ENCODE measurements at places on chromosomes 5 and 9.

DNA sequence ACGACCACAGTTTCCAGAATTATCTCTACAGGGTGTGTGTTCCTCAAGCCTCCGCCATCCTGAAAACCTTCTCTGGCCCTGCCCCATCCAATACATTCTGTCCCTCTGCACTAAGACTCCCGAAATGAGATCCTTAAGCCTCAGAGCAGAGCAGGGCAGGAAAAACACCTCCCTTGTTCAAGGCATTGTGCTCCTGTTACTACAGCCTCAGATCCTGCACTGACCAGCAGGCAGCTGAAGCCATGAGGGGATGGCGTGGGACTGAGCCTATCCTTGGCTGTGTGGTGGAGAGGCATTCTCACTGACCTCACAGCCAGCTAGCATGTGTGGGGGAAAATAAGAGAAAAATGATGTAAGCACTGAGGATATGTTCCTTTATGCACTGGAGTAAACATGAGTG is 106.7 kb upstream of the PHYKPL start:
- DNase-seq = no peak

DNA sequence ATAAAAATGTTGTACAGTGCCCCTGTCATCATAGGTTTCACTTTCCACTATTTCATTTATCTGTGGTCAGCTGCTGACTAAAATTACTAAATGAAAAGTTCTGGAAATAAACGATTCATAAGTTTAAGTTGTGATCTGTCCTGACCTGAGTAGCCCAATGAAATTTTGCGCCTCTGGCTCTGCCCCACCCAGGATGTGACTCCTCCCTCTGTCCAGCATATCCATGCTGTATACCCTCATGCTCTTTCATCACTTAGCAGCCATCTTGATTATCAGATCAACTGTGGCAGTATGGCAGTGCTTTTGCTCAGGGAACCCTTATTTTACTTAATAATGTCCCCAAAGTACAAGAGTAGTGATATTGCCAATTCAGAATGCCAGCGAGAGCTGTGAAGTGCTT is 97.3 kb downstream of the STARD4 start:
- DNase-seq = no peak

DNA sequence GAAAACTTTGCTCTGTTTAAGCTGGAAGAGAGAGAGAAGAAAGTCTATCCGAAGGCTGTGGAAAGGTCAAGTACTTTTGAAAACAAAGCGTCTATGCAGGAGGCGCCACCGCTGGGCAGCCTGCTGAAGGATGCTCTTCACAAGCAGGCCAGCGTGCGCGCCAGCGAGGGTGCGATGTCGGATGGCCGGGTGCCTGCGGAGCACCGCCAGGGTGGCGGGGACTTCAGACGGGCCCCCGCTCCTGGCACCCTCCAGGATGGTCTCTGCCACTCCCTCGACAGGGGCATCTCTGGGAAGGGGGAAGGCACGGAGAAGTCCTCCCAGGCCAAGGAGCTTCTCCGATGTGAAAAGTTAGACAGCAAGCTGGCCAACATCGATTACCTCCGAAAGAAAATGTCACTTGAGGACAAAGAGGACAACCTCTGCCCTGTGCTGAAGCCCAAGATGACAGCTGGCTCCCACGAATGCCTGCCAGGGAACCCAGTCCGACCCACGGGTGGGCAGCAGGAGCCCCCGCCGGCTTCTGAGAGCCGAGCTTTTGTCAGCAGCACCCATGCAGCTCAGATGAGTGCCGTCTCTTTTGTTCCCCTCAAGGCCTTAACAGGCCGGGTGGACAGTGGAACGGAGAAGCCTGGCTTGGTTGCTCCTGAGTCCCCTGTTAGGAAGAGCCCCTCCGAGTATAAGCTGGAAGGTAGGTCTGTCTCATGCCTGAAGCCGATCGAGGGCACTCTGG is 32.6 kb downstream of the CD180 start:
- DNase-seq = no peak

GRCh38 chr9:79524266-79524665 is 47.5 kb upstream of the TLE4 start:
- peak; percentile 17 for DNase-seq

GRCh38 chr5:172607213-172607793 is 33.8 kb upstream of the NEURL1B start:
- no peak for DNase-seq

- no peak for DNase-seq
Measured at GRCh38 chr9:120001536-120001935, 578.4 kb downstream of the CDK5RAP2 start.

DNA sequence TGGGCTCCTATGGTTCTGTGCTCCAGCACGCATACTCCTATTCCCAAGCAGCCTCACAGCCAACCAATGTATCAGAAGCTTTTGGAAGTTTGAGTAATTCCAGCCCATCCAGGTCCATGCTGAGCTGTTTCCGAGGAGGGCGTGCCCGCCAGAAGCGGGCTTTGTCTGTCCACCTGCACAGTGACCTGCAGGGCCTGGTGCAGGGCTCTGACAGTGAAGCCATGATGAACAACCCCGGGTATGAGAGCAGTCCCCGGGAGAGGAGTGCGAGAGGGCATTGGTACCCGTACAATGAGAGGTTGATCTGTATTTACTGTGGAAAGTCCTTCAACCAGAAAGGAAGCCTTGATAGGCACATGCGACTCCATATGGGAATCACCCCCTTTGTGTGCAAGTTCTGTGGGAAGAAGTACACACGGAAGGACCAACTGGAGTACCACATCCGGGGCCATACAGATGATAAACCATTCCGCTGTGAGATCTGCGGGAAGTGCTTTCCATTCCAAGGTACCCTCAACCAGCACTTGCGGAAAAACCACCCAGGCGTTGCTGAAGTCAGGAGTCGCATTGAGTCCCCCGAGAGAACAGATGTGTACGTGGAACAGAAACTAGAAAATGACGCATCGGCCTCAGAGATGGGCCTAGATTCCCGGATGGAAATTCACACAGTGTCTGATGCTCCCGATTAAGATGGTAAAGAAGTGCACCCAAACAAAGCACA is 19.9 kb downstream of the ZBTB34 start:
- no peak for DNase-seq

DNA sequence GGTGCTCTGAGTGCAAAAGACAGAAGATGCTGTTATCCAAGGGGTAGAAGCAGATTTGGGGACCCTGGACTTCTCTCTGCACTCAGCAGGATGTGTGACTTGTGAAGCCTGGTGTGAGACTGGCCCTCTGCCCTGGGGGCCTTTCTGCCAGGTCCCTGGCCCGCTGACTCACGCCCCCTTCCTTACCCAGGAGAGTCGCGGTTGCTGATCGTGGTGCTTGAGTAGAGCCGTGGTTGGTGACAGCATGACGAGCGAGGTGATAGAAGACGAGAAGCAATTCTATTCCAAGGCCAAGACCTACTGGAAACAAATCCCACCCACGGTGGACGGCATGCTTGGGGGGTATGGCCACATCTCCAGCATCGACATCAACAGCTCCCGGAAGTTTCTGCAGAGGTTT is 6.5 kb downstream of the NTMT1 start:
- peak; percentile 74 for DNase-seq

- no peak for DNase-seq
Measured at GRCh38 chr9:87004016-87004415, 56.7 kb upstream of the GAS1 start.

DNA sequence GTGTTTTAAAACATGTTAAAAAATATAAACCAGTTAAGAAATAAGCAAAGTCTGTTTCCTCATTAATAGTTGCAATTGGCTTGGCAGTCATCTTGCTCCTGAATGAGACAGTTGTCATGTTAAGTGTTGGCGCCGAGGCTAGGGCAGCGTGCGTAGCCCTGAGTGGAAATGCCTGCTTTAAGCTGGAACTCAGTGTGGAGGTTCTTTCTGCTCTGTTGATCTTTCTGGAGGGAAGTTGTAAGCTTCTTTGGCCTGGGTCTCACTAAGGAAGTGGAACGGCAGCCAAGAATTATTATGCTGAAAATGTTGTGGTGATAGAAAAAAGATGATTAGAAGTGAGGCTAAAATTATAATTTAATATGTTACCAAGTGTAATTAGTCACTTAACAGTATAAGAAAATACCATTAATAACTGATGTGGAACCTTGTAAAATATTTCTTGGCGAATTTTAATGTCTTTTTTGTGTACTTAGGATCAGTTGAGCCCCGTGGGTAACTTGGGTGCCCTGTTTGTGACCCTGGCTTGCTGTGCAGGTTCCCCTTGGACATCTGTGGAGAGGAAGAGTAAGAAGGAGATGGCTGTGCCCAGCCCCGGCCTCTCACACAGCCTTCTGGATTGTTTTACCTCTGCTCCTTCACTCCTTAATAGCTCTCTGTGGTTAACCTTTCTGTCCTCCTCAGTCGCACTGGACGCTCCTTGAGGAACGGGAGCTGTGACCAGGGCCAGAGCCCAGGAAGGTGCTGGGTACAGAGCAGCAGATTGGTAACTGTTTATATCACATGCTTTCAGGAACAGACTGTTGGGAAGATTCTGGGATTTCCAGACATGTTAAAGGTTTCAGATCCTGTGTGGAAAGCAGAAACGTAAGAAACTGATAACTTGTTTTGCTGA is 31.0 kb downstream of the PCBD2 start:
- DNase-seq = no peak

DNA sequence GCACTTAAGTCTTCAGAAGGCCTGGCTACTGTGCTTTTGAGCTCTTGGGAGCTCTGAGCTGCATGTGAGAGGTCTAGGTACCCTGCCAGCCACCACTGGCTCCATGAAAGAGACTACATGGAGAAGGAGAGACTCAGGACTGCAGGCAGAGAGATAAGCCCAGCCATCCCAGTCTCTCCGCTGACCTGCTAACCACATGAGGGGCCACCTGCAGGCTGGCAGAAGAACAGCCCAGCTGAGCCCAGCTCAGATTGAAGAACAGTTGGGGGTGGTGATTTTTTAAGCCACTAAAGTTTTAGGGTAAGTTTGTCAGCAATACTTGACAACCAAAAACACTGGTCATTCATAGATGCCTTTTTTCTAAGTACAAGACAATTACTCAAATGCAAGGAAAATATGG is 205.0 kb upstream of the PRDM9 start:
- no peak for DNase-seq

DNA sequence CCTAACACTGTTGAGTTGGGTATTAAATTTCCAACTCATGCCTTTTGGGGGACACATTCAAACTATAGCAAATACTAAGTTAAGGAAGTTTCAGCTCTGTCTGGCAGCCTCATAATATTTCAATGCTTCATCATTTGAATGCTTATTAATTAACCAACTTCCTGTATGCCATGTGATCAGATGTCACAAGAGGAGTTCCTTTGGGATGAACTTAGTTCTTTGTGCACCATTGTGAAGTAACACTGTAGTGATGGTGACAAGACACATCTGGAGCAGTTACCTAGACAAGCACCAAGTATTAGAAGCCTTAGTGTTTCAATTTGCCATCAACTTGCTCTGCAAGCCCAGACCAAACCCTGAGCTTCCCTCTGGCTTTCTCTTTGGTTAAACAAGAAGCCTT is 90.7 kb upstream of the IL12B start:
- DNase-seq = no peak

DNA sequence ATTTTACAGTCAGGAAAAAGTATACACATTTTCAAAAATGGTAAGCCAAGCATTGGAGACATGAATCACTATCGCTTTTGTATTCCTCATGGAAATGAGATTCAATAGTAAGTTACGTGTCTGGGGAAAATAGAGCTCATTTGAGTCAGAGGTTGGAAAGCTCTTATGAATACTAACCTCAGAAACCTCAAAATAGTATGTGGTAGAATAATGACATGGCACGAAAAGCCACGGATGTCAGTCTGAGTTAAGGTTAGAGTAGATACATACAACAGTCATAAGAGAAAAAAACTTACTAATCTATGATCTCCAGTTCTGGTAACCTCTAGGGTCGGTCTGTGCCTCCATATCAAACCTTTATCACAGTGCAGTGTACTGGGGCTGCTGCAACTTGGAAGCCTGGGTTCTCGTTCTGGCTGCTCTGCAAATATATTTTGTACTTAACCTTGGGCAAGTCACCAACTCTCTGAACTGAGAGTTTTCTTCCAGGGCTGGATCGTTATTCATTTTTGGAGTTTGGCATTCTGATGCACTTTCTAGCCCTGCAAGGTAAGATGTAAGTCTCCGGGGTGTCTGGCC is 31.8 kb downstream of the MAP1B start:
- DNase-seq = peak; percentile 97

- no peak for DNase-seq
Measured at GRCh38 chr5:67142816-67143215, 53.8 kb downstream of the CD180 start.

- DNase-seq = peak; percentile 61
Measured at GRCh38 chr5:74209571-74209970, 431.0 kb downstream of the ENC1 start.

GRCh38 chr5:2217219-2217618 is 334.5 kb upstream of the IRX4 start:
- no peak for DNase-seq

GRCh38 chr5:34053133-34053532 is 10.1 kb upstream of the C1QTNF3 start:
- DNase-seq = peak; percentile 96

- DNase-seq = no peak
Measured at GRCh38 chr5:149519601-149520000, 31.6 kb downstream of the CSNK1A1 start.

GRCh38 chr9:106467865-106468164 is 395.2 kb upstream of the ZNF462 start:
- DNase-seq = no peak

DNA sequence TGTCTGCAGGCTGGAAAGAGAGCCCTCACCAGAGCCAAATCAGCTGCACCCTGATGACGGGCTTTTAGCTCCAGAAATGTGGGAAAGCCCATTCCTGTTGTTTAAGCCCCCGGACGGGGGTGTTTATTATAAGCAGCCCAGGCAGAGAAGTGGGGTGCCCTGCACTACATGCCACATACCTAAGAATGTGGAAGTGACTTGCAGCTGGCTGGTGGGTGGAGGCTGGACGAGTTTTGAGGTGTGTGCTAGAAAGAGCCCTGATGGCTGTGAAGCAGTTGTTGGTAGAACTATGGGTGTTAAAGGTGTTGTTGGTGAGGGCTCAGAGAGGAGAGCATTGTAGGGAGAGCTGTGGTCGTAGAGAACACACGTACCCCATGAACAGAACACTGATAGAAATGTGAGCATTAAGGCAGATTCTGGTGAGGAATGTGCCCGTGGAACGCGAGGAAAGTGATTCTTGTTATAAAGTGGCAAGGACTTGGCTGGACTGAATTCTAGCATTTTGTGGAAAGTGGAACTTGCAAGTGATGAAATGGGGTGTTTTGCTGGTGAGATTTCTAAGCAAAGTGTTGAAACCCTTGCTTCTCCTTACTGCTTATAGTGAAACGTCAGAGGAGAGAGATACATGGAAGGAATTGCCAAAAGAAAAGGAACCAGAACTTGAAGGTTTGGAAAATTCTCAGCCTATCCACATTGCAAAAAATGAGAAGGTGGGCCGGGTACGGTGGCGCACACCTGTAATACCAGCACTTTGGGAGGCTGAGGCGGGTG is 38.9 kb downstream of the AHRR start:
- no peak for DNase-seq

GRCh38 chr5:112532654-112533360 is 113.7 kb upstream of the EPB41L4A start:
- no peak for DNase-seq

All from GM23248 (cell line).